ENCODE measurements at places on chromosomes 11 and 22.
A peak's percentile ranks its signal among the peaks of the same experiment; 100 is the strongest.

- no peak for DNase-seq
Measured at GRCh38 chr11:70092959-70093715, 15.0 kb downstream of the ANO1 start.

GRCh38 chr11:46134540-46134939 is 13.3 kb upstream of the PHF21A start:
- DNase-seq = no peak

DNA sequence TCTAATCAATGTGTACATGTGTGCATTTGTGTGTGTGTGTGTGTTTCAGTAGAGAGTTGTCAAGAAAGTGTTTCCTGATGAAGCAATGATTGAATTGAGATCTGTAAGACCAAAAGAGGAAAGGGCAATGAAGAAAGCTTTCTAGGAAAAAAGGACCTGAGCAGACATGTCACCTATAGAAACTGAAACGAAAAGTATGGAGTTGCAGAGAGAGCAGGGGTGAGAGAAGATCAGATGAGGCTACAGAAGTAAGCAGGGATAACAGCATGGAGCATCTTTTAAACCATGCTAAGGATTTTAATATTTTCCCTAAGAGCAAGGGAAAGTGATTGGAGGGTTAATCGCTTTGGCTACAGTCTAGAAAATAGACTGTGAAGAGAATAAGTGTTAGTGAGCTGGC is 1459.4 kb upstream of the TENM4 start:
- DNase-seq = peak; percentile 7

- no peak for DNase-seq
Measured at GRCh38 chr11:6615882-6616585, 3.2 kb downstream of the TPP1 start.

DNA sequence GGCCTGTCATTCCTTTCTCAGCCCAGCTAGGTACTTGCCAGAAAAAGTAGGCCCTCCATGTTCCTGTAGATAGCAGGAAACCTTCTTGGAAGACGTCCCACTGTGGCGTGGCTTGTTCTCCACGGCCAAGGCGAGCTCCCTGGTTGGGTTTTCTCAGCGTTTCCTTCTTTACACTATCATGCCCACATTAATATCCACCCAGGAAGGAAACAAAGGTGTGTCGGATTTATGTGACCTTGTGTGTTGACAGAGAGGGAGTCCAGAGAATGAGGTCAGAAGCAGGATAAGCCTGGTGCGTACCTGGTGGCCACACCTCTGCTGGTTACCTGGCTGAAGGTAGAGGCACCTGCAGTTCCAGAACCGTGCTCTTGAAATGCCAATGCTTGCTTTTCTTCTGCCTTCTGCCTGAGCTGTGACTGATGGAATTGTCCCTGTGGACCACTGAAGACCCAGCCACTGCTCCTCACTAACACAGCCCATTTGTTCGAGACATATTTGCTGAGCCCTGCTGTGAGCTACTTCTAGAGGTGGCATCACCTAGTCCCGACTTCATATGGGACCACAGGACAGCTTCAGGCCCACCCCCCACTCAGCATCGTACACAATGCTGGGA is 7.9 kb downstream of the ASPHD2 start:
- DNase-seq = no peak
